ENCODE measurements at places on chromosomes 6 and 20.

- no peak for DNase-seq
Observed at GRCh38 chr6:138293428-138294395, 75.4 kb upstream of the PBOV1 start.

- DNase-seq: no peak
Observed at GRCh38 chr6:106385530-106385929, 25.0 kb downstream of the CRYBG1 start.

DNA sequence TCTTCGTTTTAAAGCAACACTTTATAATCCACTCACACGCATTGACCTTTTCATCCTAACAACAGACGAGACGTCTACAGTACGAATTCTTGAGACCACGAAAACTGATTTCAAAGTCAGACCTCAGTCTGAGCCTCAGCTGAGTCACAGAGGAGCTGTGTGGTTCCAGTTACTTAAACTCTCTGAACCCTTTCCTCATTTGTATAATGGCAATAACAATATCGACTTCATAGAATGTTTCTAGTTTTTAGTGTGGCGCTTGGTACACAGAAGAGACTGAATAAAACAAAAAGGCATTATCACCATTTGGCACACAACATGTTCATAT is 236.9 kb downstream of the ATXN1 start:
- DNase-seq: no peak

DNA sequence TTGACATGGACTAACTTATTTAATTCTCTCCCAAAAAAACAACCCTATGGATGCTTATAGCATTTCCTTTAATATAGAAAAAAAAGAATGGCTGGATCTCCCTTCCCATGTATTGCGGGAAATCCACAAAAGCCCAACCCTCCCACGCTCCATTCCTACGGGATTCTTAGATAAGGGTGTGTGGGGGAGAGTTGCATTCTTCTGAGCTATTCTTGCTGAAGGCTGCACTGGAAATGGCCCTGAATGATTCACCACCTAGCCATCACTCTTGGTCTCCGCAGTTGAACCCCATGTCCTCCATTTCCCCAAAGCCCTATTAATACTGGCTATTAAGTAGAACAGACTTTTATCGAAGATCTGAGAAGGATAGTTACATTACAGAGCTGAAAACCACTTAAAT is 41.9 kb upstream of the ADGRF5 start:
- no peak for DNase-seq

DNA sequence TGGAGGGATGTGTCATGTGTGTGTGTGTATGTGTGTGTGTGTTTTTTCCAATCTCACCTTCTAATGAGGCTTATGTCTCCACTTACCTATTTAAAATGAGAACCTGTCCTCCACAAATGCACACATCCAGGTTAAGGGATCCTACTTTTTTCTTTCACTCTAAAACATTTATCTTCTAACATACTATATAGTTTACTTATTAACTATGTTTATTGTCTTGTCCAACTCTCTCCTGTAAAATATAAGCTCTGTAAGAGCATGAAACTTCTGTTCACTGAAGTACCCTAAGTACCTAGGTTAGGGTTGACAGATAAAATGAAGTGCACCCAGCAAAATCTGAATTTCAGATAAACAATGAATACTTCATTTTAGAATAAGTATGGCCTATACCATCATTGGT is 29.2 kb upstream of the RBM24 start:
- no peak for DNase-seq

GRCh38 chr6:165819394-165819793 is 156.4 kb upstream of the PDE10A start:
- no peak for DNase-seq

DNA sequence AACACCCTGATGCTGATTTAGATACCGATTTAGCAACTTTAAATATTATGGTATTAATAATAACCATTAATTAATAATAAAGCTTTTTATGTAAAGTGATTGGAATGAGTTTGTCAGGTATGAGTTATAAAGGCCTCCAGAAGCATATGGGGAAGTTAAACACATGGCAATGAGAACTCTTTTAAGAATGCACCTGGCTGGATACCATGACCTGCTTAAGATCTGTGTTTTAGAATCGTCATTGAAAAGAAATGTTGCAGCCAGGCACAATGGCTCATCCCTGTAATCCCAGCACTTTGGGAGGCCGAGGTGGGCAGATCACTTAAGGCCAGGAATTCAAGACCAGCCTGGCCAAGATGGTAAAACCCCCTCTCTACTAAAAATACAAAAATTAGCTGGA is 197.5 kb downstream of the SOX4 start:
- no peak for DNase-seq

DNA sequence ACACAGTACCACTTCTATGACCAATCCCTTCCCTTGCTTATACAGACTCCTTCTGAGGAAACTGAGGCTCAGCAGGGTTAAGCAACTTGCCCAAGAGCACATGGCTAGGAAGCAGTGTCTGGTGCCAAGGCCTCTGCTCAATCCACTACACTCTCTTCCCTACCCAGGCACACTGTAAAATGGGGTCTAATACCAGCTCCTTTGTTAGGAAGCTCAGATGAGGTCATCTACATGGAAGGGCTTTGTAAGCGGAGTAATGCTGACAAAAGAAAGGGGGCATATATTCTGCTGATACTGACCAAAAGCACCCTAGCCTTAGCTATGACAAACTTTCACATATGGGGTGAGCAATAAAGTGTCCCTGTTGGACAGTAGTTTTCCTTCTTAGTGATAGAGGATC is 9.1 kb downstream of the TRIM26 start:
- DNase-seq: no peak

GRCh38 chr20:31698803-31699718 is 23.6 kb downstream of the BCL2L1 start:
- no peak for DNase-seq

DNA sequence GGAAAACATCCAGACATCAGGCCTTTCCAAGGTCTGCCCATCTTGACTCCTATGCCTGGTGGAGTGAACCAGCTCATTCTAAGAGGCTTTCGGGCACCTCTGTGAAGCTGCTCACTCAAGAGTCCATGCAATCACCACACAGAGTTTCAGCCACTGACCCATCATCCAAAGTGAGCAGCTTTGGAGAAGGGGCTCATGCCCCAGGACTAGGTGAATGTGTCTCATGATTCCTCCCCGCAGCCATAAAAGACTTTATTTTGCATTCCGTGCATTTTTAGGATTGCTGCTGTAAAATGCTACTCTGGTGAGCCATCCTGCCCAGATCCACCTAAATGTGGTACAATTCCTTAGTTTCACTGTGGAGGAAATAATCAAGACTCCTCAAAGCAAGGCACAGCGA is 44.5 kb upstream of the EZR start:
- no peak for DNase-seq

DNA sequence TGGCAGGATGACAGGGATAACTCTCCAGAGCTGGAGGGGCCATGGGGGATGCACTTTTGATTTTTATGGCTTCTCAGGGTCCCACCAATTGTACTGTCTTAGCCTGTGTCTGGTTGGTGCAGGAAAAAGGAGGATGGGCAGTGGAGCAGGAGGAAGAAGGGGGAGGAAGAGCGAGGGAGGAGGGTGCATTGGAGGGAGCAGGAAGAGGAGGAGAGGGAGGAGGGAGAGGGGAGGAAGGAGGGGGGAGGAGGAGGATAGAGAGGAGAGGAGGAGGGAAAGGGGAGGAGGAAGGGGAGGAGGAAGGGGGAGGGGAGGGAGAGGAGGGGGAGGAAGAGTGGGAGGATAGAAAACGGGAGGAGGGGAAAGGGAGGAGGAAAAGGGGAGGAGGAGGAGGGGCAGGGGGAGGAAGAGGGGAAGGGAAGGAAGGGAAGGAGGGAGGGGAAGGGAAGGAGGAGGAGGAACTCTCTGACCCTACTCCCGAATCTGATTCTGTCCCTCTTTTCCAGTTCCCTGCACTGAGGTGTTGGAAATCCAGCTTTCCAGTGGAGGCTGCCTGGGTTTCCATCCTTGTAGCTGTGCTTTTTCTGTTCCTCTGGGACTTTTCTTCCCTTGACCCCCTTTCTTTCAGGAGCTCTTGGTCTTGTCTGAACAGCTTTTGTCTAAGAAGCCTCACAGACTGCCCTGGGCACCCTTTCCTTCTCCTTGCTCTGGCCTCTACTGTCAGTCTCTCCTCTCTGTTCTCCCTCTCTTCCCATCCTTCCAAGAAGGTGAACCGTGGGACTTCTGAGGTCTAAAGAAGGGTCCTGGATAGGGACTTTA is 149.4 kb downstream of the DHX35 start:
- DNase-seq: no peak

- no peak for DNase-seq
Observed at GRCh38 chr6:148525453-148525852, 182.8 kb downstream of the SASH1 start.

- DNase-seq: no peak
Observed at GRCh38 chr6:159761129-159761872, 544 bp upstream of the ACAT2 start.

- DNase-seq: peak; percentile 5
Observed at GRCh38 chr6:2127484-2127911, 117.9 kb downstream of the GMDS start.
